ENCODE measurements at places on chromosomes 4 and X.

DNA sequence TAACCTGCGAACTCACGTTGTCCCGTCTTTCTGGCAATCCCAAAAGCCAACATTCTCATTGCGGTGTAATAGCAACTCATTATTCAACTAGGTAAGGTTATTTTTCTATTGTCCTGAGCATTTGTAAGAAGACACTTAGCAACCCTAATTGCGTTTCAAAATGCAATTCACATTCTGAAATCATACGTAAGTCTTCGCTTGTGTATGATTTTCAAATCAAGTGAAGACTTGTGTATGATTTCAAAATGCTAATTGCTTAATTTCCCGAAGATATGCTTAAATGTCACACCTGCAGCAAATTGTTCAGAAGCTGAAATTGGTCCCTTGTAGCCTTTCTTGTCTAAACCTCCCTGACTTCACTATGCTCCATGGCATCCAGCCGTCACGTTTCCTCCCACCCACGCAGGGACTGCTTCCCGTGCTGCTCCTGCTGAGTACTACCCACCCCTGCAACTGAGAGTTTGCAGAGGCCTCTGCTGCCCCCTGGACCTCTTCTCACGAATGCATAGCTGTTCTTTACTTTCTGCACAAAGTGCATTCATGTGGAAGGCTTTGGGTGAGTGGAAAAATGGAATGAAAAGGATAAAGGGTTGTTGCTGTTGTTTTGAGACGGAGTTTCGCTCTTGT is 40.8 kb upstream of the CLDN24 start:
- no peak for DNase-seq

DNA sequence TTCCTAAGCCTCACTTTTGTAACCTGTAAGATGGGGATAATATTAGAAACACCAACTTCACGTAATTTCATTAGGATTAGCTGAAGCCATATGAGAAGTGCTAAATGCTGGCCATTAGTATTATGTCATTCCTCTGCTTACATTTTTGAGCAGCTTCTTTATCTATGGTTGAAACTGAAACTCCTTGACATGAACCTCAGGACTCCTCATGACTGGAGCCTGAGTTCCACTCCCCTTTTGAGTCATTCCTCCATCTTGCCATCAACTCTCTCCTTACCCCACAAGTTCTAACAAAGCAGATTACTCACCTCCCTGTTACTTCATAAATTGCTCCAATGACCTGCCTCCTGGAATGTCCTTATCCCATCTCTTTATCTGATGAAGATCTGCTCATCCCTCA is 123.2 kb upstream of the KCNIP4 start:
- DNase-seq: no peak

DNA sequence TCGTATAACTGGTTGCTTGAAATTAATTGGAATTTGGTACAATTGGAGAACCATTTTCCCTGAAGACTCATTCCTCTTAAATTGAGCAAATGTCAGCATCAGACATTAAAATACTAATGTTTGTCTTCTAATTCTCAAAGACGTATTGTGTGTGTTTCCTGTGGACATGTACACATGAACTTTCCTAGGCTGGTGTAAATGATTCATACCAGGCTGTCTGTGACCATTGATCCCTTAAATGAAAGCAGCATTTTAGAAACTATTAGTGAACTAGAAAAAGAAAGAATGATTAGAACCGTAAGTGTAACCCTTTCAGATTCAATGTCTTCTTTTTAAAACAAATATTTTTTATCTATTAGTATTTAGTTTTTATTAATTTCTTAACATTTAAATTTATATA is 332.9 kb downstream of the PPP3CA start:
- no peak for DNase-seq

DNA sequence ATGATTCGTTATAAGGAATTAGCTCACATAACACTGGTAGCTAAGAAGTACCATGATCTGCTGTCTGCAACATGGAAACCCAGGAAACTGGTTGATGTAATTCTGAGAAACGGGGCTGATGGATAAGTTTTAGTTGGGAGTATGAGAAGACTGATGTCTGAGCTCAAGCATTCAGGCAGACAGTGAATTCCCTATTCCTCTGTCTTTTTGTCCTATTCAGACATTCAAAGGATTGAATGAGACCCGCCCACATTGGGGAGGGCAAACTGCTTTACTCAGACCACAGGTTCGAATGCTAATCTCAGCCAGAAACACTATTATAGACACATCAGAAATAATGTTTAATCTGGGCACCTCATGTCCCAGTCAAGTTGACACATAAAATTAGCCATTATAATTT is 515.5 kb downstream of the STPG2 start:
- no peak for DNase-seq

DNA sequence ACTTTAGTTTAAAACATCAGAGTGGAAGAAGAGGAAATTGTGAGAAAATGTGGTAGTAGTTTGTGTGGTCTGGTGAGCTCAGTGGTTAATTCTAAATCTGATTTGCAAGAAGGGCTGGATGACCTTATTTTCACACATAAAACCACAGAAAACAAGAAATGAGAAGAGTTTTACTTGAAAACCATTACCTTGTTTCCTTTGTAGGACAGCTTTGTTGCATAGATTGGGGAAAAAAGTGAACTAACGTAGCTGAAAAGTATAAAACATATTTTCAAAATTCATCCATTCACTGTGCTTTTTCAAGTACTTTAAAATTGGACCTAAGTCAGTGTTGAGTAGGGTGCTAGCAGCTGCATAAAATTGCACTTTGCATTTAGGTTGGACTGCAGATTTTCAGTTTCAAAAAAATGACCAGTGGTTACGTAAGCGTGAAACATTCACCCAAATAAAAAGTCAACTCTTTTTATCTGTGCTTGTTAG is 211.3 kb downstream of the ARHGAP10 start:
- no peak for DNase-seq

- no peak for DNase-seq
These were observed 6.8 kb downstream of the PDS5A start for GRCh38 chr4:39970671-39971640.

GRCh38 chr4:150176547-150176946 is 98.3 kb downstream of the DCLK2 start:
- no peak for DNase-seq

GRCh38 chr4:39614487-39615162 is 24.0 kb downstream of the SMIM14 start:
- DNase-seq: no peak
